ENCODE measurements at places on chromosomes 5 and 9.

DNA sequence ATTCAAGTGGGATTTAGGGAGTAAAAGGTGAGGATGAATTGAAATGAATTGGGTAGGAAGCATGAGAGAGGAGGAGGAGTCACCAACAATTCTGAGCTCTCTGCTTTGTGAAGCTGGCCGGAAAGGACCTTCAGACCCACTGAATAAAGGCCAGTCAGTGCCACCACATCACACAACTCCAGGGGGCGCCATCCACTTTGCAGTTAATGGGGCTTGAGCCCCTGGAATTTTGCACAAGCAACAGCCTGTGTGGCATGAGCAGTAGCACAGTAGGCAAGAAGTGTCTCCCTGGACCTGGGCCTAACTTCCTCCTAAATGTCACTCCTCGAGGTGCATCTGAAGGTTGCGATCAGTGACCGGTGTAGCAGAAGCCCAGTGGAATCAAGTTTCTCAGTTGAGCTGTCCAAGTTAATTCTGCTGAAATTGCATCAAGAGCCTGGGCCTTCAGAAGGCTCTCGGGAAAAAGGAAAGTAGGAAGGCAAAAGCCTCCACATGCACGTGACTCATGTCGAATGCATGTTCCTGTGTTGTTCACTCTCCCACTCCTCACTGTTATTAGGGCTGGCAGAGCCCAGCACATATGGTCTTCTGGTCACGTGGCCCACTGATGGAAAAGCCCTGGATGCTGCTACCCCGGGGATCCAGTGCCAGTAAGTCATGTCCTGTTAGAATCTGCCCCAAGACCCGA is 27.8 kb upstream of the GLIS3 start:
- no peak for DNase-seq

GRCh38 chr9:3863686-3864085 is 337.9 kb upstream of the RFX3 start:
- no peak for DNase-seq

- DNase-seq: peak; percentile 76
These were observed 544 bp upstream of the ERCC6L2 start for GRCh38 chr9:95874989-95875304.

GRCh38 chr5:76720988-76721569 is 5.2 kb downstream of the F2R start:
- no peak for DNase-seq
